ENCODE measurements at places on chromosomes 6 and 20.

- no peak for DNase-seq
These were observed 74.5 kb upstream of the MARCKS start for GRCh38 chr6:113782636-113783035.

- no peak for DNase-seq
These were observed 73.1 kb downstream of the OPN5 start for GRCh38 chr6:47854971-47855370.

GRCh38 chr6:161261325-161261724 lies 12.5 kb downstream of the AGPAT4 start:
- DNase-seq = peak; percentile 51

DNA sequence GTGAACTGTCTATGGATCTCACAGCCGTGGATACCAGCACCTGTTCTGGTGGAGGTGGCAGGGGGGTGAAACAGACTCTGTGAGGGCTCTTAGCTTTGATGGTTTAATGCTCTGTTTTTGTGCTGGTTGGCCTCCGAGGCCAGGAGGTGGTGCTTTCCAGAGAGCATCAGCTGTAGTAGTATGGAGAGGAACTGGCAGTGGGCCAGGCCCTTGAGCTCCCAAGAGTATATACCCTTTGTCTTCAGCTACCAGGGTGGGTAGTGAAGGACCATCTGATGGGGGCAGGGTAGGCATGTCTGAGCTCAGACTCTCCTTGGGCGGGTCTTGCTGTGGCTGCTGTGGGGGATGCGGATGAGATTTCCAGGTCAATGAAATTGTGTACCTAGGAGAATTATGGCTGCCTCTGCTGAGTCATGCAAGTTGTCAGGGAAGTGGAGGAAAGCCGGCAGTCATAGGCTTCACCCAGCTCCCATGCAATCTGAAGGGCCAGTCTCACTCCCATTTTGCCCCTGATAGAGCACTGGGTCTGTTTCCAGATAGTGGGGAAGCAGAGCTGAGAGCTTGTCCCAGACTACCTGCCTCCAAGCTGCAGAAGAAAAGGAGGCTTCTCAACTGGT lies 102.7 kb upstream of the AHI1 start:
- DNase-seq = no peak

DNA sequence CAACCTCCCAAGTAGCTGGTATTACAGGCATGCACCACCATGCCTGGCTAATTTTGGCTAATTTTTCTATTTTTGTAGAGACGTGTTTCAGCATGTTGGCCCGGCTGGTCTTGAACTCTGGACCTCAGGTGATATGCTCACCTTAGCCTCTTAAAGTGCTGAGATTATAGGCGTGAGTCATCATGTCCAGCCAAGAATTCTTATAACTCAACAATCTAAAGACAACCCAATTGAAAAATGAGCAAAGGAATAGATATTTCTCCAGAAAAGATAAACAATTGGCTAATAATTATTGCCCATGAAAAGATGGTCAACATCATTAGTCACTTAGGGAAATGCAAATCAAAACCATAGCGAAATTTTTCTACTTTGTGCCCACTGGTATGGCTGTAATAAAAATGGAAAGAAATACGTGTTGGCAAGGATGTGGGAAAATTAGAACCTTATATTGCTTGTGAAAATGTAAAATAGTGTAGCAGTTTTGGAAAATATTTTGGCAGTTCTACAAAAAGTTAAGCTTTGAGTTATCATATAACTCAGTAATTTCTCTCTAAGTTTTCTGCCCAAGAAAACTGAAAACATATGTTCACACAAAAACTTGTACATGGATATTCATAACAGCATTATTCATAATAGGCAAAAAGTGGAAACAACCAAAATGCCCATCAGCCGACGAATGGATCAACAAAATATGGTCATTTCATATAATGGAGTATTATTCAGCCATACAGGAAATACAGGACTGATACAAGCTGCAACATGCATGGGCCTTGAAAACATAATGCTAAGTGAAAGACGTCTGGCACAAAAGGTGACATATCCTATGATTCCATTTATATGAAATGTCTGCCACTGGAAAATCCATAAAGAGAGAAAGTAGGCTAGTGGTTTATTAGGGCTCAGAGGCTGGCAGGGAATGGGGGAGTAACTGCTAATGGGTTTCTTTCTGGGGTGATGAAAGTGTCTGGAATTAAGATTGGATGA lies 87.8 kb downstream of the UTRN start:
- DNase-seq = no peak

DNA sequence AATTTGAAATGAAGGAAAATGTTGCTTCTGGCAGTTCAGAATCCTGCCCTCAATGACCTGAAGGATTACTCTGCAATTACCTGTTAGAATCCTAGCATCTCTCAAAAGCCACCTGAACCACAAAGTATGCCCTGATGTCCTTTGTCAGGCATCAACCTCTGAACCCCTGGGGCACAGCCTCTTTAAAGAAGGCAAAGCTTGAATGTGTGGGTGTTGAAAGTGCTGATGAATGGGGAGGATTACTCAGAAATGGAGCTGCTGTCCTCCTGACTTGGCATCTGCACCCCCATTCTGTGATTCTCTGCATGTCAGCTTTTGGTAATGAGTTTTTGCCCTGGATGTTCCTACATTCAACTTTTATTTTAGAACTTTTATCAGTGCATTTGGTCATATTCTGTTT lies 179.2 kb downstream of the PKHD1 start:
- no peak for DNase-seq

DNA sequence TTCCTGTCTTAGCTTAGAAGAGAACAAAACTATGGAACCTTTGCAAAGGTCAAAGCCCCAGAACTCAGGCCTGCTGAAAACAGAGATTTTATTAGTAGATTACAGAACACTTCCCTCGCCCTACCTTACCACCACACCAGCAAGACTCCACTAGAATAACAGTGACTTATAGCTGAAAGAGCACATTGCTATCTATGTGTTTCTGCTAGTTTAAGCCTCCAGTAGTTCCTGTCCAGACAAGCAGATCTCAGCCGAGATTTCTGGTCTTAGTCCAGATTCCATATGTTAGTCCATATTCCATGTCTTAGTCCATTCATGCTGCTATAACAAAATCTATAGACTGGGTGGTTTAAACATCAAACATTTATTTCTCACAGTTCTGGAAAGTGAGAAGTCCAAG lies 412.3 kb upstream of the ID4 start:
- no peak for DNase-seq

DNA sequence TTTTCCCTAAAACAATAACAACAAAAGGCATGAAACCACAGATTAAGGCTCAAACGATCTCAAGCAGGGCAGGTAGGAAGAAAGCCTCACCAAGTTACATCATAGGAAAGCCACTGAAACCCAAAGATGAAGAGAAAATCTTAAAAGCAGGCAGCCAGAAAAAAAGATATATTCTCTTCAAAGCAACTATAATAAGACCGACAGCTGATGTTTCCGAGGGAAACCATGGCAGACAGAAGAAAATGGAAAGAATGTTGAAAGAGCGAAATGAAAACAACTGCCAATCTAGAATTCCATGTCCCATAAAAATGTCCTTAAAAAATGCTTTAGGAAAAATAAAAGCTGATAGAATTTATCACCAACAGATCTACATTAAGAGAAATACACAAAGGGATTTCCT lies 161.5 kb upstream of the THBS2 start:
- no peak for DNase-seq

GRCh38 chr6:72286911-72287311 lies 335.0 kb upstream of the KCNQ5 start:
- DNase-seq = peak; percentile 27

- DNase-seq = no peak
These were observed 20.8 kb downstream of the TBC1D7 start for GRCh38 chr6:13307508-13307995.

DNA sequence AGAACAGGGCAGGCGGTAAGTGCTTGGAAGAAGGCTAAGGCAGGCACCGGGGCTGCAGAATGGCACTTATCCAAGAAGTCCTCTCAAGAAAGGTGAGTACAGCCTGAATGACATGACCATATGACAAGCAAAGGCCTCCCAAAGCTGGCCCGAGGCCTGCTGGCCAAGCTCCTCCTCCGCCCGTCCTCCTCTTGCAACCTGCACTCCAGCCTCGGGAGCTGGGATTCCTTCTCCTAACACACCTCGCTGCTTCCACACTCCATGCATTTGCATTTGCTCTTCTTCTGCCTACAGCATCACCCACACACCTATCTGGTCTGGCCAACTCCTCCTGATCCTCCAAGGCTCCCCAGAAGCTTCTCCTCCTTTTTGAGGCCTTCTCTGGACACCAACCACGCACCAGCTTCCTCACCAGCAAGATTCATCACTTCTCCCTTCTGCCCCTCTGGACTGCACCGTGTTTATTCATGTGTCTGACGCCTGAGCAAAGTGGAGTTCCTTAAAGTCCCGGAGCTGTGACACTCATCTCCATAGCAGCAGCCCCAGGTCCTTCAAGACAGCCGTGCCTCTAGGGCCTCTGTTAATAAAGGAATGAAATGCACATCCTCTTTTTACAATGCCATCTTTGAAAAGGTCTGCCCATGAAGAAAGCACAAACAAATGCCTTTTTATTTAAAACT lies 32.3 kb downstream of the CNKSR3 start:
- DNase-seq = no peak

DNA sequence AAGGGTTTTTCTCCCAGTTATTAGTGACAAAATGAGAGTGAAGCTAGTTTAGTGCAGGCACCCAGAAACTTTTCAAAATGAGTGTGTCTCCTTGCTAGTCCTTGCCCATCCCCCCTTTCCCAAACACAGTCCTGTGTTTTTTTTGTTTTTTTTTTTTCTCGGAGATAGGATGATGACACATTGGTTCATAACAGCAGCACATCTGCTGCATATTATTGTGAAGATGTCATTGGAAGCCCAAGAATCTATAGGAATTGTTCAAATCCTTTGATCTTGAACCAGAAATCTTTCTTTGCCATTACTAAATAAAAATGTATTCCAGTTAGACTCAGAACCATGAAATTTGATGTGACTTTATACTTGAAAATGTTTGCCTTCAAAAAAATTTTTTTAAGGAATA lies 162.4 kb downstream of the FRK start:
- no peak for DNase-seq

GRCh38 chr6:44226368-44227147 lies 3.2 kb downstream of the SLC29A1 start:
- DNase-seq = no peak

GRCh38 chr20:62878244-62879038 lies 16.8 kb upstream of the TCFL5 start:
- DNase-seq = no peak

- DNase-seq = peak; percentile 39
These were observed 38.3 kb downstream of the FAM120B start for GRCh38 chr6:170344631-170345576.

DNA sequence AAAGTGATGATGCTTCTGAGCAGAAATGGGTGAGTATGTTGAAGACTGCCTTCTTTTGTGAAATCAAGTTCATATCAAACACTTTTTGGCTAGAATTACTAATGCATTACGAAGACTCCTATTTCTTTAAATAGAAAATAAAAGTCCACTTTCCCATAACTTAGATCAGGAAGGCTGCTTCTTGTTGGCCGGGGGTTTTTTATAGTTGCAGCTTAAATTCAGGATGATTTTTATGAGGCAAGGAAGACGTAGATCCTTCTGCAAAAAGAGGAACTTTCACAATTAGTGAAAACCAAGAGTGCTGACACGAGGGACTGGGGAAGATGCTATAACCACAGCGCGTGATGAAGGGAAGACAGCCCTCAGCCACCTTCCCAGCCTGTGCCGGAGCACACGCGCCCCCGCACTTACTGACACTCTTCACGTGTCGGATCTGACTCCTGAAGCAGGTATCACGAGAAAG lies 206.1 kb upstream of the PRDM1 start:
- DNase-seq = no peak

DNA sequence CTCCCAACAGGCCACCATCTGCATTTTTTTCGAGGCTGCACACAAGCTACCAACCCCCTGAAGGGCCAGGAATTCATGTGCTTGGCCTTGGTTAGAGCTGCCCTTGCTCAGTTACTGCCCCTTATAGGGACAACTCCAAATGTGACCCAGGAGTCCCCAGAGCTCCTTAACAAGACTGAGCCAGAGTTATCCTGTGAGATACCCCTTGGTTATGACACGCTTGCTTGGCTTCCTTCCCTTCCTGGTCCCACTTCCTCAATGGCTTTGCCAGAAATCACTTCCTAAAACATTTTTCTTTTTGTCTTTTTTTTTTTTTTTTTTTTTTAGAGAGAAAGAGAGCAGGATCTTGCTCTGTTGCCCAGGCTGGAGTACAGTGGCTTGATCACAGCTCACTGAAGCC lies 8.9 kb downstream of the TREM1 start:
- DNase-seq = no peak

DNA sequence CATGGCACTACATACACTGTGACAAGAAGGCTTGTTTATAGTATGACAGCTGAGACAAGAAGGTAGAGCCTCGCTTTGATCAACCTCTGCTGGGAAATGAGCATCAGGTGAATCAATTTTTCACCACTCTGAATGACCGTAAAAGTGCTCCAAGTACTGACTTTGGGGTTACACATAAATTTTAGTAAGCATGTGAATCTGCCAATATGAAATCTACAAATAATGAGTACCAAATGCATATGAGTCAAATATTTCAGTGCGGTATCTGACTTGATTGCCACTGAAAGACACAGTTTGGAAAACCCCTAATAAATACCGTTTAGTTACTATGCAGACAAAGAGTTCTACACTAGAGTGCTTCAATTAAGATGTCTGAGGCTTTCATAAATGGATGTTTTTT lies 77.8 kb downstream of the ATG5 start:
- DNase-seq = no peak

- peak; percentile 19 for DNase-seq
These were observed 248.1 kb upstream of the FOXQ1 start for GRCh38 chr6:1063671-1064355.

DNA sequence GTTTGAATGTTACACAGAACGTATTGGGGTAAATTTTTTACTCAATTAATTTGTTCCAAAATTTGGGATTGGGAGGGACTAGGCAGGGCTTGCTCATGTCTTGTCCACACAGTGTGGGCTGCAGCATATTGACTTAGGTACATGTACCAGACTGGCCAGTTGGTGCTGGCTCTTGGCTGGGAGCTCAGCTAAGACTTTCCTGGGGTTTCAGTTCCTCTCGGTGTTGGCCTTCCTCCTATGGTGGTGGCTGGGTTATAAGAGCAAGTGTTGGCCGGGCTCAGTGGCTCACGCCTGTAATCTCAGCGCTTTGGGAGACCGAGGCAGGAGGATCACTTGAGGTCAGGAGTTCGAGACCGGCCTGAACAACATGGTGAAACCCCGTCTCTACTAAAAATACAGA lies 4.9 kb downstream of the CENPQ start:
- DNase-seq = no peak

GRCh38 chr6:66687611-66688140 lies 980.6 kb upstream of the EYS start:
- DNase-seq = no peak

DNA sequence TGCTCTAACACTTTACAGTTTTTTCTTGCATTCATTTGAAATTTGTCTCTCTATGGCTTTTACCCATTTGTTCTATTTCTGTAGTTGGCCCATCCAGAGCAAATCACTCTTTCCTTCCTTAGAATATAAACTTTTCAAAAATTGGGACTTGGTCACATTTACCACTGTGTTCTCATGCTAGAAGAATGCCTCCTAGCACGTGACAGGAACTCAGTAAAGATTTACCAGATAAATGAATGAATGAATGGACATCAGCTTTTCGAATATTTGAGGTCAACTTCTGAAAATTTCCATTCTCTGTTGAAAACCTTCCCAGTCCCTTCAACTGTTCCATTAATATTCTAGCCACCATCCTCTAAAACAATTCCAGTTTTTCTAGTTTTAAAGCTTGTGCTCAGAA lies 294.5 kb downstream of the CD83 start:
- DNase-seq = peak; percentile 15
